ENCODE measurements at places on chromosomes 16 and 17.
A peak's percentile ranks its signal among the peaks of the same experiment; 100 is the strongest.

DNA sequence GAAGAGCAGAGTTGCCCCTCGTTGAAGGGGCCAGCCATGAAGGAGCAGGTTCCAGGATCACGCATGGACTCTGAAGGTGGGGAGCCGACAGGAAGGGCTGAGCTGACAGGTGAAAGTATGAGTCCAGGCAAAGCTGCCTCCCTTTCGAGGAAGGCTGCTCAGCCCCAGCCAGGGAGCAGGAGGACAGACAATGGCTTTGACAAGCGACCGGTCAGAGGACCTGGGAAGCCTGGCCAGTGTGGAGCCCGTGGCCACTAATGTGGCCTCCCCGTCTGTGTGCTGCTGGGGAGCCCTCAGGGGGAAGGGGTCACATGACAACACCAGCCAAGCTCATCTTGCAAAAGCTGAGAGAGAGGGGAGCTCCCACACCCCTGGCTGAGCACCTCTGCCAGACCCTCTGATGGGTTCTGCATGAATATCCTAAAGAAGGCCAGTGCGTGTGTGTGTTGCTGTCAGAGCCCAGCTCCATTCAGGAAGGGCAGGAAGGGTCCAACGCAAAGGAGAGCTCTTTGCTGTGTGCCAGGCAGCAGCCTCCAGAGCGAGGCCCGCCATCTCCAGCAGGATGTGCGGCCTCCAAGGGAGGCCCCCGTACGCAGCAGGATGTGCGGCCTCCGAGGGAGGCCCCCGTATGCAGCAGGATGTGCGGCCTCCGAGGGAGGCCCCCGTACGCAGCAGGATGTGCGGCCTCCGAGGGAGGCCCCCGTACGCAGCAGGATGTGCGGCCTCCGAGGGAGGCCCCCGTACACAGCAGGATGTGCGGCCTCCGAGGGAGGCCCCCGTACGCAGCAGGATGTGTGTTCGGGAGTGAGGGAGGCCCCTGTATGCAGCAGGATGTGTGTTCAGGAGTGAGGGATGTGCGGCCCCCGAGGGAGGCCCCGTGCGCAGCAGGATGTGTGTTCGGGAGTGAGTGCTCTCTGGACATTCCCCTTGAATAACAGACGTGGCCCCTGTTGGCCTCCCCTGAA lies 102.1 kb upstream of the CHMP6 start:
- peak; percentile 38 for DNase-seq

- no peak for DNase-seq
These were observed 23.8 kb downstream of the CLTC start for GRCh38 chr17:59643159-59644140.

DNA sequence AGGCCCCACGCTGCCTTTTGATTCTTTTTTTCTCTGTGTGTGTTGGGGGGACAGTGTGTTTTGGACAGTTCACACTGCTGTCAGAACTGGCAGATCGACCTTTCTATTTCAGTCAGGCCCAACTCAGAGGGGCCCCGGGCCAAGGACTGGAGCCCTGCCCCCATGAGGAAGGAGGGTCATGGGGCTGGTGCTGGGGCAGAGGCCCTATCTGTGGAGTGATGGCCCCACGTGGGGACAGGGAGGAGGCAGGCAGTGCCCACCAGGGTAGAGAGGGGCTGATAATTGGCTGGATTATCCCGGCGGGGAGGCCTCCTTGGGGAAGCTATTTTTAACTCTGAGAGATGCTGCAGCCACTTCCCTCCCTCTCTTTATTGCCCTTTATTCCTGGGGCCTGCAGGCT lies 5.7 kb upstream of the KCNJ12 start:
- no peak for DNase-seq

DNA sequence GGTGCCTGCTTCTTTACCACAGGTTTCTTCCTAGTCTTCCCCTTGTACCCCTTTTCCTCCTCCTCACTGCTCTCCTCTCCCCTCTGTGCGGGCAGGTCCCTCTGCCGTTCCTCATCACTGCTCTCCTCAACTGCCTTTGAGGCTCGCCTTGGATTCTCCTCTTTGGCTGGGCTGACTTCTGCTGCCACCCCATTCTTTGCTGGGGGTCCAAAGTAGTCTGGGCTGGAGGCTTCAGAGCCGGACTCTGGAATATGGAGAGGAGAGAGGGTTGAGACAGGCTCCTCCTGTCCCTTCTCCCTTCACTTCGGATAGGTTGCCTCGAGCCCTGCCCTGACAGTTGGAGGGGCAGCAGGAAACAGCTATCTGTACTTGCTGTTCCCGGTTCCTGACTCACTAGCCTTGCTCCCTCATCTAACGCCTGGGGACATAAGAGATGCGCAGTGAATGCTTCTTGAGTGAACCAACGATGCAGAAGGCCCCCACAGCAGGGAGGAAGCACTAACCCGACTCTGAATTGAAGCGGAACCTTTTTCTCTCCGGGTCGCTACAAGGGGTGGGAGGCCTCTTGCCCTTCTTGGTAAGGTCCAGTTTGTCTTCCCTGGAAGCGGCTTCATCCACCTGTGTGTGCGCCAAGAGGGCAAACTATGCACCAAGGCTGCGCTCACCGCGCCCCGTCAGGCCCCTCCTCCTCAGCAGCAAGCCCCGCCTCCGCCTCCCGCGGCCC lies 655 bp downstream of the HIRIP3 start:
- DNase-seq = peak; percentile 84

GRCh38 chr16:817001-817906 lies 16.7 kb upstream of the GNG13 start:
- DNase-seq = no peak

- DNase-seq = no peak
These were observed 17.2 kb upstream of the SNTB2 start for GRCh38 chr16:69169607-69170352.

GRCh38 chr16:56945847-56946527 lies 14.0 kb downstream of the HERPUD1 start:
- no peak for DNase-seq

- peak; percentile 68 for DNase-seq
These were observed 534 bp downstream of the ARL2BP start for GRCh38 chr16:57245472-57246113.

GRCh38 chr17:11503308-11504035 lies 94.8 kb upstream of the DNAH9 start:
- DNase-seq = no peak

- DNase-seq = no peak
These were observed 155.1 kb upstream of the CCL2 start for GRCh38 chr17:34099859-34100515.

- DNase-seq = no peak
These were observed 112.4 kb upstream of the CDH5 start for GRCh38 chr16:66254106-66254505.

DNA sequence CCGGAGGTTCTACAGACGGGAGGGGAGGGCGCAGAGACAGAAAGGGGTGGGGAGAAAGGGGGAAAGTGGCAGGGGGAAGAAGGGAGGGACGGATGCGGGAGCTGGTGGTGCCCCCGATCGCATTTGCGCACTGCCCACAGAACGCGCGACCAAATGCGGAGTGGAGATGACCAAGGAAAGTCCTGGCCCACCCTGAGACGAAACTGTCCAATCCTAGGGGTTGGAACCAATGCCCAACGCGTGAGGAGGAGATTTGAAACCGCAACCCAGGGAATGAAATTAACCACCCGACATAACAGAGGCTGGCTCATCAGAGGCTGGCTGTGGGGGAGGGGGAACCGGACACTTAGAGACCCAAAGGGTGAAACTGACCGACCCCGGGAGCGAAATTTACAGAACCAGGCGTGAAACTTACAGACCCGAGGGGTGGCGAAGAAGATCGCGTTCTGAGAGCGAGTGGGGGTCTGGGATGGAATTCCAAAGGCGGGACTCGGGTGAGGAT lies 1.4 kb downstream of the HES7 start:
- peak; percentile 38 for DNase-seq

All from pancreas (tissue), 10 donors.